ENCODE measurements at places on chromosomes 6 and 20.

DNA sequence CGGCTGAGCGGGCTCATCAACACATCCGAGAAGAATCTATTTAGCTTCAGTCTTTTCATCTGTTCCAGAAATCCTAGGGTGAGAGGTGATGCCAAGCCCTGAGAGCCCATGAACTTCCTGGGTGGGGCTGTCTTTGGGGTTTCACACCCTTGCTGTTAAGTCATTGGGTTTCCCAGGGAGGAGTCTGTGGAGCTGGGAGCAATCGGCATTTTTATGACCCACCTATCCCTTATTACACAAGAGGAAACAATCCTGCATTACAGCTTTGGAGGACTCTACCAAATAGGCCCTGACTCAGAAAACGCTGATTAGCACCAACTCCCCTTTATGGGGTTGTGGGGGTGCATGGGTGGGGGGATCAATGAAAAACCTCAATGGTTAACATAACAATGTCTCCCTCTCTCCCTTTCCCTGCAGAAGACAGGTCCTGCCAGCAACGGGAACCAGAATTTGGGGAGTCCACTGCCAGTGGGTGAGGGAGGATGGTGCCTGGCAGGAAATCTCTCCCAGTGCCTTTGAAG, 46.3 kb downstream of the EZR start:
- DNase-seq = peak; percentile 38

GRCh38 chr20:53425941-53426340, 167.7 kb downstream of the ZNF217 start:
- DNase-seq = no peak

DNA sequence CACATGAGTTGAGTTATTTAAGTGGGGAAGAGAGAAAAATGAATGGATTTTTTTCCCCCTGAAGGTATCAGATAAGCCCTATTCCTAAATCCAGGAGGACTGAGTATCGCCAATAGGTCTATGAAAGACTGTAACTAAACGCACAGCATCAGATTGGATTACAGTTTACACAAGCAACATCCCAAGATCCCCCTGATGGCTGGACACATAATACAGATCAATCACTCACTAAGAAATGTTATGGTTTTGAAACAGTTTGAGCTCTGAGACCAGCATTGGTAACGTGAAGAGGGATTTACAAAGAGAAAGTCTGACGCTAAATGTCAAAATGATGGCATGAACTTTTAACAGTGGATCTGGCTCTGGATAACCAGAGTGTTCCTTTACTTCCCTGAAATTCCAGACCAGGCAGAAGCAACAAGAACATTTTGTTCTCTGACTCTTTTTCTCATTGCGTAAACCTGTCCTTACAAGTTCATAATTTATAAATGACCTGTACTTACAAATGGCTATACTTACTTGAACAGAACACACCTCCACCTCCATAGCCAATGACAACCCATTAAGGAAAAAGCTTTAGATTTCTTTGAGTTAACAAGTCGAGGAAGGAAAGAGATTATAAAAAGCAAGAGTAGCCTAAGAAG, 131.8 kb upstream of the BEND3 start:
- DNase-seq = no peak

DNA sequence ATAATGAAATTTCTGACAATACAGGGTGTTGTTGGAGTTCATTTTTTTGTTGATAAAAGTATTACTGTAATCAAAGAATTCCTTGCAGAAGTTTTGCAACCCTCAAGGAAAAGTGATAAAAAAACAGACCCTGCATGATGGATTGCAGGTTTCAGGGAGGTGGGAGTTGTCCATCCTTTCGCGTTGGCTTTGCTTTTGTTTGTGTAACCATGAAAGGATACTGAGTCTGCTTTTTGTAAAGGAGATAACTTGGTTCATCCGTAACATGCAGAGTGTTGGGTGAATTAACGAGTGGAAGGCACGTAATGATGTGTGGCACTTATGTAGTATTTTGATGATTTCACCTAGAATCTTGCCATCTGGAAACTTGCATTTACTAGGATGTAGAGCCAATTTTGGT, 23.6 kb downstream of the FOXO3 start:
- no peak for DNase-seq

DNA sequence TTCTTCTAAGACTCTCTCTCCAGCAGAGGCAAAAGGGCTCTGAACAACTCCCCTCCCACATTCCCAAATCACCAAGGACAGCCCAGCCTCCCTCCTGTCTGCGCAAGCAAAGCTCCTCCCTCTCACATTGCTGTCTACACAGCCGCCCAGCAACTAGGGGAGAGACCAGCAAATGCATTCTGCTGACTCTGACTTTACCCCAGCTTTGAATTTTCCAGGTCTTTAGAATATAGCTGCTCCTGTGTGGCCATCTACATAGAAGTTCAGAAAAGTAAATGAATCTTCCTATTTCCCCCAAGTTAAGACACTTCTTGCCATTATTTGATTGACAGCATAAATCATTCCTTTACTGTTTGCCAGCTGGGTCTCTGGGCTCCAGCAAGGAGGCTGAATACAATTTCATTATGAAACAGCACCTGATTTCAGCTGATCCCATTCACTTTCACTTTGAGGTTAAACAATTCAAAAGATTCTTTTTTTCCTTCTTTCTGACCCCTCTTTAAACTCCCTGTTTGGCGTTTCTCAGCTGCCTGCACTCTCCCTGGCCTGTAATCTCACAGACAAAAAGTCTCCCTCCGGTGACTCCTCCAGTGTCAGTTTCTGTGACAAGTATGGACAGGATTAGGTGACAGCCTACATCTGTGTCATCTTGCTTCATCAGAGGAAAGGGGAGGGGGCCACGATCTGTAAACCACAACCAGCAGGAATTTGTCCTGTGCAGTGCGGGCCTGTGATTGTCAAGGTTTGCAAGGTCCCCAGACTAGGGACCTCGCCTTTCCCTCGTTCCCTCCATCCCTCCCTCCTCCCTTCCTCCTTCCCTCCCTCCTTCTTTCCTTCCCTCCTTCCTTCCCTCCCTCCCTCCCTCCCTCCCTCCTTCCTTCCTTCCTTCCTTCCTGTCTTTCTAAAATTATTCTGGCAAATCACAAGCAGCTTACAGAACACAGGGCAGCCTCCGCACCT, 205.6 kb upstream of the RIN2 start:
- peak; percentile 10 for DNase-seq

- DNase-seq = no peak
Measured at GRCh38 chr6:86888301-86888700, 49.0 kb upstream of the HTR1E start.

DNA sequence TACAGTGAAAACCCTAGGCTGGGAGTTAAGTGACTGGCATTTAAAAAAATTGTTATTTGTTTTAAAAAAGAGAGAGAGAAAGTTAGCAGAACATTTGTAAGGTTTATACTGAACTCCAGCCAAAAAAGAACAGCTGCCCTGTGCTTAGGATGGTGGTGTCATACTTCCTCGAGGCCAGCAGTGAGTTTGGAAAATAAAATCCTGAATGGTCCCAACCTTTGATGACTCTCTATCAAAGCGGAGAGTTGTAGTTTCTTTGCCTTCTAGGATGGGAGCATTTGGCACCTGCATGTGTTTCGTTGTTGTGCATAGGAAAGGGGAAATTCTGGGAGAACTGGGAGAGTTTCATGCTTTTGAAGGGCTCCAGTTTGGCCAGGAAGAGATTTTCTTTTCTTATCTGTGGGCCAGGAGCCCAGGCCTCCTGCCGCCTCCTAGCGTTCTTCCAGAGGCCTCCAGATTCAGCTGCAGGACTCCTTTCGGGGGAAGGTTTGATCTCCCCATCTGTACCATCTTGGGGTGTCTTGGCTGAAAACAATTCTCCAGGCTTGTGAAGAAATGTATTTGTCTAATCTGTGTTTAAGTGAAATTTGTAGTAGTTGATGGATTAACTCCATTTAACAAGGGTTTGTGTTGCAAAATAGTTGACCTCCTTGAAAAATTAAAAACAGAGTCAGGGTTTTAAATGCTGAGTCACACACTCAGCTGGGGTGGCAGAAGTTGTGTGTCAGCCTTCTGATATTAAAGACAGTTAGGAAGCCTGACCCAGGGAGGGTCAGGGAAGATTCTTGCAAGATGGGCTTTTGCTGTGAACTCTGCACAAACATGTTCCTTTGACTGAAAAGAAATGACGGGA, 63.4 kb downstream of the TXNDC5 start:
- peak; percentile 47 for DNase-seq

DNA sequence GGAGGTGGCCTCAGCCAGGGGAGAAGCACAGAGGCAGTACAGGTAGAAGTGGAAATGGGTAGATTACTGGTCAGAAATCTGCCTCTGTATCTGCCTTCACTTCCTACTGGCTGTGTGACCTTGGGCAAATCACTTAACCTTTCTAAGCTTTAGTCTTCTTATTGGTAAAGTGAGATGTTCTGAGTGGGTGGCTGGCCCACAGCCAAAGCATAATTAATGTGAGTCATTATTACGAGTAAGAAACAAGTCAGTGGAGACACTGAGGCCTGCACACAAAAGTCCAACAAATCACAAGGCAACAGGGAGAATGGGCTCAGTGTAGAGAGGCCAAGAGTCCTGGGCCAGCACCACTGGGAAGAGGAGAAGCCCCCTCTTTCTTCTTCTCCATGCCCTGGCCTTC, 39.1 kb downstream of the NRN1 start:
- DNase-seq = no peak

- no peak for DNase-seq
Measured at GRCh38 chr6:20936949-20937348, 402.7 kb downstream of the CDKAL1 start.

DNA sequence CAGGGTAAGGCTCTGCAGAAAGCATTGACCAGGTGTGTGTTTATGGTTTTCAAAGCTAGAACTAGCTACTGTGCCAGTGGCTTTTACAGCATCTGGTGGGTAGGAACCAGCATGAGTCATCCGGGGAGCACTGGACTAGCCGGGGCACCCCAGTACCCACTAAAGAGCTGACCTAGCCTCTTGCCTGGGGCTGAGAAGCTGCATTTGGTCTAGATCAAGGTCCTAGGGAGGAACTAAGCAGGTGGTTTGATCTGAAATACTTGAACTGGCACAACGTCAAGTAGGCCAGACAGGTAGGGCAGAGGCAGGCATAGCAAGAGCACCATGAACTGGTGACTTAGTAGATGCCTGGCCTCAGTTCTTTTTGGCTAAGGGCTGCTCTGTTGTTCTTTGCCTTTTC, 109.8 kb upstream of the PTPRK start:
- DNase-seq = no peak

DNA sequence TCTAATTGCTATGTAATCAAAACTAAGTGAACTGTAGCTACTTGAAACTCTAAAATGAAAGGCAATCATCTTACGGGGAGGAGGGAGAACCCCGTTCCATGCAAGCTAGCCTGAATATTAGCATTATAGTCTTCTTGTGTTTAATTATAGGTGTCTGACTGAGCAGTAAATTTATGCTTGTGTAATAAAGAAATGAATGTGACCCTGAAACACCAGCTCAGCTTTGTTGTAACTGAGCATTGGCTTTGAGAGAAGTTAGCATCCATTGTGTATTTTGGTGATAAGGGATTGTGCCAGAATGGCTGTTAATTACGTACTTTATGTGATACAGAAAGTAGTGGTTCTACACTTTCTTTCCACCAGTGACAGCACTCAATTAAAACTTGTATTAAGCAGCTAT, 86.9 kb downstream of the QKI start:
- no peak for DNase-seq

DNA sequence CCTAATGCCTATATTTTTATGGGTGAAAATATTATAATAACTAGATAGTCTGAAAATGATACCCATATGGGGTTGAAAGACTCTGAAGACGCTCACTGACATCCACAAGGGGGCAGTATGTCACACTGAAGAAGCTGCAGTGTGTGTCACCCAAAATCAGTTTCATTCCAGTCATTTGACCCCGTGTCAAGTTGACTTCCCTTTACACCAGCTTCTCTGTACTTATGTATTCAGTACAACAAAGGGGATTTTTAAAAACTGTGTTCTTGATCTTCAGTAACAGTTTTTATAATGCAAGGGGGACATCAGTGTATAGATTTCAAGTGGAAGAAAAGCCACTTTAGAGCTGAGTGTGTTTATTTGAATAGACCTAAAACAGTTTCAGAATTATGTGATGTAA, 19.3 kb downstream of the FAXC start:
- peak; percentile 66 for DNase-seq

- no peak for DNase-seq
Measured at GRCh38 chr6:14280006-14280510, 162.5 kb downstream of the CD83 start.

GRCh38 chr6:112951829-112952228, 604.7 kb downstream of the RFPL4B start:
- DNase-seq = peak; percentile 32

GRCh38 chr6:165229216-165229615, 80.2 kb downstream of the C6orf118 start:
- DNase-seq = no peak

DNA sequence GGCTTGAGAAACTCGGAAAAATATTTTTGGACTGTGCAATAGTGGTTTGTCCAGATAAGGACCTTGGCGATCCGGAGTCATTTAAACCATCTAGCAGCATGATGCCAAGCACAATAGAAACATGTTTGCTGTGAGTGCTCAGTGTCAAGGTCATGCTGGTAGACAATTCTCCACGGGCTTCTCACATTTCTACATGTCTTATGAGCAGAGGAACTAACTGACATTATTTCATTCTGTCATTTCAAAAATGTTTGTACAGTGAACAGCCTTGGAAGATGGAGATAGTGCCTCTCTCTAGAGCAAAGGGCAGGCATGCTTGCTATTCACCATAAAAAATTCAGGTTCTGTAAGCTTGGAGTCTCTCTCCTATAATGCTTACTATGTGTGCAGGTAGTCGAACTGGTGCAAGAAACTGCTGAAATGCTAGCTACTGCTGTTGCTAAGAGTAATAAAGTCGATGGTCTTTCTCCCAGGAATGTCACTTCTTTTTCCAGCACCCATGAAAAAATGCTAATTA, 25.4 kb upstream of the CCN2 start:
- DNase-seq = peak; percentile 32

- no peak for DNase-seq
Measured at GRCh38 chr20:52812231-52812847, 159.8 kb upstream of the TSHZ2 start.

GRCh38 chr20:44219170-44219730, 8.7 kb upstream of the OSER1 start:
- DNase-seq = no peak

DNA sequence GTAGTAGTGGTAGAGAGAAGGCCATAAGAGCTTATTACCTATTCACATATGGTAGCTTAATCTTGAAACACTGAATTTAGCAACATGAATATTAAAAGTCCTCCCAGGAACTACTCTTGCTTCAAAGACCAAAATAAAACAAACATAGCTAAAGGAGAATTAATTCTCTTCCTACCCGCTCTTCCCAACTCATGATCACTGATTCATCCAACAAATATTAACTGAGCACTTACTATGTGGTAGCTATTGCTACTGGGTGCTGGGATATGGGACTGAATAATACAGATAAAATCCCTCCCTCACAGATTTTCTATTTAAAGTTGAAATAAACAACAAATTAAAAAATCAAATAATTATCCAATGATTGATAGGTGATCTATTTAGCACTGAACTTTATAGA, 287.1 kb downstream of the BTBD9 start:
- peak; percentile 53 for DNase-seq

DNA sequence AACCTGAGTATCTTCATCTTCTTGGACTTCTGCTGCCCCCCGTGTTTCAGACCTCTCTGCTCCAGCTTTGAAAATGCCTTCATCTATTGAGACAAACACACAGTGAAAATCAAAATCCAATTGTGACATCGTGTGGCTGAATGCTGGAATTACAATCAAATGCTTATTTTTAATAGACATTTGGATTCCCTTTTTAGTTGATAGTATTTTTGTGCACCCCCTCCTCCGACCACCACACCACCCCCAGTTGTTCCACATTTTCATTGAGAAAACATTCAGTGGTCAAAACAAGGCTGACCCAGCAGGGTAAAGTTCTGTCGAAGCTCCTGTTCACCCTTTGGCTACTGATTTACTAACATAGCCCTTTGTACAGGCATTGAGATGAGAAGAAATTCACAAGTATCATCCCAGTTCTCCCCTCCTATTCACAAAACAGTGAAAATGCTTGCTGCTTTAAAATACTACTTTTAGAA, 79.0 kb downstream of the NRSN1 start:
- peak; percentile 24 for DNase-seq
